ENCODE measurements at places on chromosomes 12 and 14.

DNA sequence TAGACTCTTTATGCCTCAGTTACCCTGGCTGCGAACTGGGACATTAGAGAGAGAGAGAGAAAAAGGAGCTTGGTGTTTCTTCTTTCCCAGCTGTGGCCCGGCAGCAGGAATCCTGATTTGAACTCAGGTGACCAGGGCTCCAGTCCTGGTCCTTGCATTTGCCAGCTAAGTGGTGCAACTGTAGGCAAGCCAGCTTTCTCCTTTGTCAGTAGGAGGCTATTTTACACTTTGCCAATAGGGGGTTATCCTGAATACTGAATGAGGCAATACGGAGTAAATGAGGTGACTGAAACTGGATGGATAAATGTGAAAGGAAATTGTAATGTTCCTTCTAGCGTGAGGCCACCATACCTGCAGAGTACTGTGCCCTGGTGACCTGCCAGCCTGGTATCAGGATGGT is 27.8 kb downstream of the KCNA5 start:
- DNase-seq: no peak

- no peak for DNase-seq
Observed at GRCh38 chr12:32284561-32284960, 114.8 kb upstream of the FGD4 start.

DNA sequence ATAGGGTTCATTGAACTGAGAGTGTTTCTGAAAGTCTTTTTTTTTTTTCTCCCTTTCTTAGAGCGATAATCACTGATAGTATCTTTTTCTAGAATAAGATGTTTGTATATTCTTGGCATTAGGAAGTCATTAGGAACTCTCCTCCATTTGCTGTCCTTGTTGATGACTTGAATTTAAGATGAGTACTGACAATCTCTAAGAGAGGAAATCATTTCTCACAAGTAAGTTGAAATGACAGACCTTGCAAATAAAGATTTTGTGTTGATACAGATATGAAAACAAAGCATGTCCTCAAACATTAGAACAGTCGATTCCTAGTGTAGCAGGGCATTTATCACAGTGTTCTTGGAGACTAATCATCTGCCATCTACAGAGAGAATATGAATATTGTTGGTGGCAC is 458.4 kb upstream of the SYT1 start:
- no peak for DNase-seq

DNA sequence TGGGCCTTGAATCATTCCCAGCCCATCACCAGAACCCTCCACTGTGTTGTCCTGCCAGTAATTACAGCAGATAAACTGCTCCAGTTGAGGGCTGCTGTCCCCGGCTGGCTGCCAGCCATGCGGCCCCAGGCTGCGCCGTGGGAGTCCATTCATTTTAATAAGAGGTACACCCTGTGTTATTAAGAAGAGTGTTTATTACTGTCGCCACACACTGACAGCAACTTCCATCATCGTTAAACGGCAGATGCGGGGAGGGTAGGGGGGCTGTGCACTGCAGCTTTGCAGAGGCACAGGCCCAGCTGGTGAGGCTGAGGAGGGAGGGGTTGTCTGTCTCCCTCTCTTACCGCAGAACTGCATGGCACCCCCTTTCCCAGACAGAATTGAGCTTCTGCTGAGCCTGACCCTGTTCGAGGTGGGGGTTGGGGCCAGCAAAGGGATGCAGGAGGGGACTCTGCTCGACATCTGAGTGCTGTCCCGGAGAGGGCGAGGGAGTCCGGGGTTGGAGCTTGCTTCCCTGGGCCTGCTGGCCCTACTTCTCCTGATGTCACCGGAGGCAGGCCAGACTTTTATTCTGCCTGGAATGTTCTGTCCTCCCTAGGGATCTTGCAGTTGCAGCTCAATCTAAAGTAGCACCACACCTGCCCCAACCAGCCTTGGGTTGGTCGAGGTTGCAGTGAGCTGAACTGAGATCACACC is 33.8 kb upstream of the GPATCH2L start:
- no peak for DNase-seq

GRCh38 chr12:56150563-56150962 is 1.8 kb upstream of the MYL6B start:
- no peak for DNase-seq

Data from NCI-H1436 treated with DMSO at 0.1 percent for 48 hours (cell line).